Activated T-helper 2 cell treated with anti-CD3 and anti-CD28 coated beads, Interferon-gamma antibody, Interleukin-2, Interleukin-4, amounts not matched to agents 10 μg/mL and 5 μg/mL and 100 μg/mL, durations not matched to agents 14 hours and 24 hours and 36 hours (primary cell): ENCODE measurements at places on chromosomes 3 and 15.

- H3K27me3 ChIP-seq, result peaks cover 10% of the 10 kb centered on the region
- peaks cover 23% of the 10 kb centered on the region for H3K4me1 ChIP-seq
- no peak overlapping the region for H3K27ac ChIP-seq
- no peak overlapping the region for H3K4me3 ChIP-seq
These were observed 2.7 kb upstream of the FNDC3B start for GRCh38 chr3:172036541-172037215.

DNA sequence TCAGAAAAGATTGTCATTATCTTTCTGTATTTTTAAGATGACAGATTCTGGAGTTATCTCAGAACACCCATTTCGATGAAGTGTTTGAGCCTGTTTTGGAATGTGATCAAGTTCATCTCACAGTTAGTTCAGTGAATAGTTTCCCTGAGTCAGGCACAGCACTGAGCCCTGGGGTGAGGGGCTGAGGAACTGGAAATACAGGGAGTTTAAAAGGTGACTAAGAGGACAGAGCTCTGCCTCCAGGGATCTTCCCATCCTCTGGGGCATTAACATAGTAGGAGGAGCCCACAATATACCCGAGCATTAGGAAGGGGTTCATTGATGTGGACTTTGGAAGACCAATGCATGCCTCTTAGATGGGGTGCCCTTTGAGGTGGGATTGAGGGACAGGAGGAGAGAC, 355.1 kb downstream of the CLSTN2 start:
- H3K36me3 ChIP-seq, result no peaks in the 10 kb centered on the region
- H3K4me3 ChIP-seq, result no peak overlapping the region
- H3K27ac ChIP-seq, result no peak overlapping the region
- peaks cover 2% of the 10 kb centered on the region for H3K27me3 ChIP-seq

DNA sequence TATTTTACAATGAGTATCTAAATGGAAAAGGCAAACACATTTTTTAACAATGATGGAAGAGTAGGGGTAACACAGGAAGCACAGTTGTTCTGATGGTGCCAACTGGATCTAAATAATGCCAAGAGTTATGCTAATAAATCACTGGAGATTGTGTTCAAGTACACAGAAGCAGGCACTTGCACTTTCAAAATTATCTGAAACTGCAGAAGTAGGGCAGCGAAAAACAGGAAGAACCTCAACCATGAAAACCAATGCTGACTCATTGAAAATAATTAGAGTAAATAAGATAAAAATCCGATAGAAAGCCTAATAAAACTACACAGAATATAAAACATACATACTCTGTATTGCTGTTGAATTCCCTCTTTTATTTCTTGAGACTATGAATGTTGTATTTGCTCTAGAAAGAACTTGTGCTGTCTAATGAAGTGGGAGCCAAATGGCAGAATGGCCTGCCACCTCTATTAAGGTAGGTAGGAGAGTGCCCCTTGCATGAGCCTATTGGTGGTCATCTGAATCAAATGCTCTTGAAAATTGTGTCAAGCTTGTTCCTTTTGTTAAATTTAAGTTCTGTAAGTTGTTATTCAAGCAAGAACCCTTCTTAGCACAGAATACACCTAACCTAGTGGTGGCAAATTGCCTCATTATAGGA, 93.7 kb downstream of the ABI3BP start:
- H3K27ac ChIP-seq, result no peak overlapping the region
- no peaks in the 10 kb centered on the region for H3K36me3 ChIP-seq
- peaks cover 7% of the 10 kb centered on the region for H3K4me1 ChIP-seq
- H3K4me3 ChIP-seq, result no peak overlapping the region
- H3K27me3 ChIP-seq, result peaks cover 5% of the 10 kb centered on the region
- DNase-seq, result no peak

GRCh38 chr3:44363591-44363990, 25.0 kb downstream of the TCAIM start:
- peaks cover 17% of the 10 kb centered on the region for H3K36me3 ChIP-seq
- DNase-seq, result no peak
- H3K27me3 ChIP-seq, result no peaks in the 10 kb centered on the region
- H3K4me1 ChIP-seq, result no peaks in the 10 kb centered on the region

GRCh38 chr3:49198161-49198560, 26.8 kb downstream of the KLHDC8B start:
- no peak overlapping the region for H3K27ac ChIP-seq
- H3K36me3 ChIP-seq, result no peaks in the 10 kb centered on the region
- no peak for DNase-seq
- no peak overlapping the region for H3K4me3 ChIP-seq
- peaks cover 2% of the 10 kb centered on the region for H3K27me3 ChIP-seq

DNA sequence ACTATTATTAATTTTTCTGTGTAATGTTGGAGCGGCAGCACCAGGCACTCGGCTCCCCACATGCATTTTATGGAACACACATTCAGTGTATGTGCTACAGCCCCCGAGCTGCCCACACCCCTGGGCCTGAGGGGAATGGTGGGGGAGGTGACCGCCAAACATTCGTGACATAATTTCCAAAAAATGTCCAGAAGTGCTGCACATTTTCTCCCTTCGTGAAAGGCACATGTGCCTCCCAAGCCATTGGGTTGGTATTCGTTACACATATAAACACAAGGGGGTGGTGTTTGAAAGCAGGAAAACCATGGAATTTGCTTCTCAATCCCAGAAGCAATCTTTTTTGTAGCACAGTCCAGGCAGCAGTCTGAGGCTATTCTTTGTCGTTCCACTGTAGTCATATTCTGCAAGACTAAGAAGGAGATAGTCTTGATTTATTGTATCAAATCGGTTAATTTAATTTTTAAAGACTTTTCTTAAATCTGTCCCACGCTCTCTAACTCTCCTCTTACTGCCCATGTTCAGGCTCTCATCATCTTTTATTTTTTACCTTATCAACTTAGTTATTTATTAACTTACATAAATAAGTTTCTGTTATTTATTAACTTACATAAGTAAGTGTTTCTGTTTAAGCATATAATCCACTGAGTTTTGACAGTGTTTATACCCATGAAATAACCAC, 39.2 kb upstream of the POLR2M start:
- no peak for DNase-seq
- H3K27me3 ChIP-seq, result peaks cover 34% of the 10 kb centered on the region

- H3K36me3 ChIP-seq, result no peaks in the 10 kb centered on the region
- H3K27me3 ChIP-seq, result no peaks in the 10 kb centered on the region
- no peak overlapping the region for H3K4me3 ChIP-seq
- no peak overlapping the region for H3K27ac ChIP-seq
- H3K4me1 ChIP-seq, result no peaks in the 10 kb centered on the region
- DNase-seq, result no peak
These were observed 236.4 kb upstream of the RARB start for GRCh38 chr3:25191673-25192072.

- H3K27ac ChIP-seq, result no peak overlapping the region
- H3K4me3 ChIP-seq, result no peak overlapping the region
- no peaks in the 10 kb centered on the region for H3K4me1 ChIP-seq
- no peak for DNase-seq
- no peaks in the 10 kb centered on the region for H3K36me3 ChIP-seq
- peaks cover 10% of the 10 kb centered on the region for H3K27me3 ChIP-seq
These were observed 5.9 kb upstream of the DNAJB8 start for GRCh38 chr3:128472449-128473179.

DNA sequence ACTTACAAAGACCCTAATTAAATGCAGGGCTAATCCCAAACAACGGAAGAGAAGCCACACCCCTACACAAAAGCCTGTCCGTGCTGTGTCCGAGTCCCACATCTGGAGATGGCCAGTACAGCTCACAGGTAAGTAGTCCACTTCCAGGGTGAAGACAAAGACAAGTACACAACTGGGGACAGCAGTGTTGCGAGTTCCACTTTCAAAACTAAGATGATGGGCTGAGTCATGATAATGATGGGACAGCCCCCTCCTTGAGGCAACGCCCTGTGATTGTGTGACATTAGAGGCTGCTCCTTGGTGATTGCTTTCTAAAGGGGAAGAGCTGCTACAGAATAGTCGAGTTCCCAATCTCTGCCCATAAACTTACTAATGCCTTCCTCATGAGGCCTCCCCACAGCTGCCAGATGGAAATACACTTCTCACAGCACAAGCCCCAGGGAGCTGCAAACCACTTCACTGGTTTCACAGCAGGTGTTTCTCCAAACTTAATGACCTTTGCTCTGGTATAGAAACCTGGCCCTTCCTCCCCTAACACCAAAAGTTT, 27.6 kb downstream of the RFT1 start:
- peaks cover 75% of the 10 kb centered on the region for H3K36me3 ChIP-seq
- H3K4me3 ChIP-seq, result peak overlapping the region; percentile 71
- peaks cover 54% of the 10 kb centered on the region for H3K4me1 ChIP-seq
- DNase-seq, result peak; percentile 59
- peak overlapping the region; percentile 88 for H3K27ac ChIP-seq

DNA sequence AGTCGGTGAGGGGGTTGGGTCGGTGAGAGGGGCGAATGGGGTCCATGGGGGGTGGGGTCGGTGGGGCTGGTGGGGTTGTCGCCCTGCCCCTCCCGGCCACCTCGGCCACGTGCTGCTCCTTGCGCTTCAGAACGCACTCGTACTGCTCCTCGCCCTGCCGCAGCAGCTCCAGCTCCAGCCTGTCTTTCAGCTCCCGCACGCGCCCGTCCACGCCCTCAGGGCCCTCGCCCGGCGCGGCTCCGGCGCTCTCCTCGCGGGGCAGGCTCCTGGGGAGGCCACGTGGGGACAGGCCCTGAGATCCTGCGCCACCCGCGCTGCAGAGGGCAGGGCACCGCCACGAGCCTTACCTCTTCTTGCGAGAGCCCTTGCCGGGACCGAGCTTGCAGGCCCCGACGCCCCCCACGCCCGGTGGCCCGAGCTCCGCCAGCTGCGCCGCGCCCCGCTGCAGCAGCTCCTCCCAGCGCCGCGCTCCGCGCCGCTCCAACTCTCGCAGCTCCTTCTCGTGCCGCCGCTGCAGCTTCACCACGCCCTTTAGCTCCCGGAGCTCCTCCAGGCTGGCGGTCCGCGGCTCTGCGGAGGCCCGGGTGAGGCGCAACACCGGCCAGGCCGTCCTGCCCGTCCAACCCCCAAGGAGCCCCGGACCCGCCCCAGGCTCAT, 8.2 kb upstream of the ANKRD63 start:
- no peaks in the 10 kb centered on the region for H3K4me1 ChIP-seq
- H3K4me3 ChIP-seq, result no peak overlapping the region
- no peak for DNase-seq

GRCh38 chr15:98977441-98977840, 30.2 kb downstream of the PGPEP1L start:
- no peaks in the 10 kb centered on the region for H3K27me3 ChIP-seq
- no peaks in the 10 kb centered on the region for H3K36me3 ChIP-seq
- H3K4me3 ChIP-seq, result no peak overlapping the region
- no peaks in the 10 kb centered on the region for H3K4me1 ChIP-seq
- no peak for DNase-seq

- peaks cover 2% of the 10 kb centered on the region for H3K4me1 ChIP-seq
- no peaks in the 10 kb centered on the region for H3K36me3 ChIP-seq
- no peak for DNase-seq
- no peaks in the 10 kb centered on the region for H3K27me3 ChIP-seq
- H3K27ac ChIP-seq, result no peak overlapping the region
- no peak overlapping the region for H3K4me3 ChIP-seq
These were observed 11.3 kb upstream of the TMEM115 start for GRCh38 chr3:50370594-50370993.

GRCh38 chr3:60708191-60708975, 542.9 kb downstream of the FHIT start:
- DNase-seq, result no peak
- H3K4me1 ChIP-seq, result no peaks in the 10 kb centered on the region
- no peaks in the 10 kb centered on the region for H3K27me3 ChIP-seq
- no peak overlapping the region for H3K27ac ChIP-seq
- no peaks in the 10 kb centered on the region for H3K36me3 ChIP-seq
- H3K4me3 ChIP-seq, result no peak overlapping the region

DNA sequence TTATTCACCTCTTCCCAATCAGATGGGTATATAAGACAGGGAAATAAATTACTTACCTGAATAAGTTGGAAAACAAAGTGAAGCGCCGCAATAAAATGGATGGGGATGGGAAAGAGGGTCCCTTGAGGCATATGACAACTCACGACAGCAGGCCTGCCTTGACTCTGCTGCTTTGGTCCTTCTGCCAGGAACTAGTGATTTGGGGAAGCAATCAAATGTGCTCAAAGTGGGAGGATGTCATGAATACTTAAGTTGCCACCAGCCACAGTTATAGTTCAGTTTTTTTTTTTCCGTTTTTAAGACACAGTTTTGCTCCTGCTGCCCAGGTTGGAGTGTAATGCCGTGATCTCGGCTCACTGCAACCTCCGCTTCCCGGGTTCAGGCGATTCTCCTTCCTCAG, 4.6 kb downstream of the PARL start:
- no peak for DNase-seq
- H3K4me3 ChIP-seq, result no peak overlapping the region
- no peaks in the 10 kb centered on the region for H3K27me3 ChIP-seq
- no peak overlapping the region for H3K27ac ChIP-seq
- H3K4me1 ChIP-seq, result peaks cover 38% of the 10 kb centered on the region

GRCh38 chr3:149941186-149941585, 29.5 kb downstream of the PFN2 start:
- H3K36me3 ChIP-seq, result peaks cover 31% of the 10 kb centered on the region
- peaks cover 12% of the 10 kb centered on the region for H3K4me1 ChIP-seq
- no peaks in the 10 kb centered on the region for H3K27me3 ChIP-seq
- no peak for DNase-seq

- peak; percentile 68 for DNase-seq
- H3K36me3 ChIP-seq, result peaks cover 32% of the 10 kb centered on the region
- H3K4me1 ChIP-seq, result peaks cover 22% of the 10 kb centered on the region
- peak overlapping the region; percentile 89 for H3K27ac ChIP-seq
- H3K27me3 ChIP-seq, result no peaks in the 10 kb centered on the region
These were observed 20.1 kb downstream of the RFT1 start for GRCh38 chr3:53109891-53110771.

DNA sequence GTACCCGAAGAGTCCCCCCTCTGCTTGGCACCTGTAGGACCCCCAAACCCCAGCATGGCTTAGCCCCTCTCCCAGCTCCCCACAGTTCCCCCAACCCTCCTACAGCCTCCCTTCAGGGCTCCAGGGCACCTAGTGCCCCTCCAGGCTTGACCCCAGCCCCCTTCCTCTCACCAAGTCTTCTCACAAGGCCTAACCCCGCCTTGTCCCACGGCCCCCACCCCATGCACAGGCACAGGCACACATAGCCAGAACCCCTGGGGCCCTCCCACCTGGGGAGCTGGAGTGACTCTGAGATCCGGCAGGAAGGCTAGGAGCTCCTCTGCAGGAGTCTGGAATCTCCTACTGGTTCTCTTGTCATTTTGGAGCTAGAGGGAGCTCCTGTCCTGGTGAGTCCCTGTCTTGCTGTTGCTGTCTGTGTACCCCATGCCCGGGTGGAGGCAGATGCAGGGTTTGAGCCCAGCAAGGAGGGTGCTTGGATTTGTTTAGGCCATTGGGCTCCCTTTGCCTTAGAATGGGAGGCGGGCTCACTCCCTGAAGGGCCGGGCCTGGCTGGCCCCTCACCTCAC, 39.6 kb downstream of the KLF13 start:
- H3K27me3 ChIP-seq, result no peaks in the 10 kb centered on the region
- peaks cover 88% of the 10 kb centered on the region for H3K4me1 ChIP-seq
- peaks cover 43% of the 10 kb centered on the region for H3K36me3 ChIP-seq

- H3K27me3 ChIP-seq, result peaks cover 35% of the 10 kb centered on the region
- H3K27ac ChIP-seq, result no peak overlapping the region
- peaks cover 19% of the 10 kb centered on the region for H3K4me1 ChIP-seq
These were observed 2.1 kb downstream of the VIPR1 start for GRCh38 chr3:42504334-42505127.

GRCh38 chr3:134838599-134838998, 43.5 kb downstream of the EPHB1 start:
- H3K36me3 ChIP-seq, result no peaks in the 10 kb centered on the region
- no peak overlapping the region for H3K27ac ChIP-seq
- H3K4me1 ChIP-seq, result no peaks in the 10 kb centered on the region
- H3K4me3 ChIP-seq, result no peak overlapping the region
- DNase-seq, result no peak
